ENCODE measurements at places on chromosomes 7 and 10. TPM values are rescaled to one million over a fixed set of nuclear protein-coding genes. Genes with fewer than 3 reads are reported as not detected.

GIMAP6 gene
- total RNA-seq, result 18.9 TPM

GHITM gene
- total RNA-seq, result 118 TPM

PRR15 gene
- 10.8 TPM for total RNA-seq

ANKRD30A gene
- total RNA-seq, result not detected

C7orf33 gene
- total RNA-seq, result not detected

Data from metanephros (tissue), 2 donors.